Activated naive CD8-positive, alpha-beta T cell treated with anti-CD3 and anti-CD28 coated beads, Interleukin-2, amount 10 ng/mL, durations not matched to agents 7 days and 5 days (primary cell): ENCODE measurements at places on chromosomes 4 and X. TPM values are rescaled to one million over a fixed set of nuclear protein-coding genes. Genes with fewer than 3 reads are reported as not detected.

DNA sequence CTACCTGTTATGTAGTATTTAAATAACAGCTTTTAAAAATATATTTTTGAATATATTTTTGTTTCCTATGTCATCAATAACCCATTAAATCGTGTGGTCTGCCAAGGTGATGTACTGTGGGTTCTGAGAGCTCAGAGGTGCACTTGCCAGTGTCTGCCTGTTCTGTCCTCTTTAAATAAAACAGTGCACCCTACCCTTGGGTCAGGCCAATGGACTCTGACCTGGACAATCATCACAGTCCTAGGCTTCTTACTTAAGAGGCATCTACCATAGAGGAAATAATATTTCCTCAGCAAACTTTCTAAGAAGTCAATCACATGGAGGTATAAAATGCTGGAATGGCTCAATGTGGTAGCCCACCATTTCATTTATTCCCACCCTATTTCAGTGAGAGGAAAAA, 26.0 kb upstream of the LHFPL1 start:
- DNase-seq, result no peak

USP17L27 gene
- not detected for total RNA-seq

CXorf66 gene
- total RNA-seq, result not detected

DNA sequence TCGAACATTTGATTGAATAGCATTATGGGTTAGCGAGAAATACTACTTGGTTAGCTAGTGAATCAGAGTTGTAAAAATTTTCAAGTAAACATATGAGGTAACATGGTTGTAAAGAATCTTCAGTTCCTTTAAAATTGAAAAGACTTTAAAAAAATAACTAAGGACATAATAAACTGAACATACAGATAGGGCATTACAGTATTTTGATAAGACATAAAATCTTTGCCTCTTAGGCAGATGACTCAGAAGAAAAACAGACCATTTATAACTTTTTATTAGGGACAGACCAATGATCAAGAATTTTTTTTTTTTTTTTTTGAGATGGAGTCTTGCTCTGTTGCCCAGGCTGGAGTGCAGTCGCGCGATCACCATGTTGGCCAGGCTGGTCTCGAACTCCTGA, 43.1 kb downstream of the PNMA5 start:
- DNase-seq, result no peak
